Stimulated activated CD4-positive, alpha-beta T cell treated with anti-CD3 and anti-CD28 coated beads, Interleukin-15, amount 100 ng/mL, for 1 hour (primary cell): ENCODE measurements at places on chromosomes 2 and 18.

- DNase-seq = no peak
These were observed 9.2 kb downstream of the SPR start for GRCh38 chr2:72896446-72896845.

DNA sequence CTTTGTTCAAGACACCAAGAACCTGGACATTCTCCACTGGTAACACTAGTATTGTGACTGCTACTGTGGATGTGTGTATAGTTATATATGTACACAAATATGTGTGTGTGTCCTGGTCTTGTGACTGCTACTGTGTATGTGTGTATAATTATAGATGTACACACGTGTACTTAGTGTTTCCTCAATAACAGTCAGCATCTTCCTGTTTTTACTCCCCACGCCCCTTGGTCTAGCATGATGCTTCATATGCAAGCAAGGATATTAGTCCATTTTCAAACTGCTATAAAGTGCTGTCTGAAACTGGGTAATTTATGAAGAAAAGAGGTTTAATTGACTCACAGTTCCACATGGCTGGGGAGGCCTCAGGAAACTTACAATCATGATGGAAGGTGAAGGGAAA lies 802.7 kb downstream of the RNF144A start:
- DNase-seq = no peak

GRCh38 chr2:120632796-120633646 lies 102.6 kb upstream of the GLI2 start:
- DNase-seq = no peak

DNA sequence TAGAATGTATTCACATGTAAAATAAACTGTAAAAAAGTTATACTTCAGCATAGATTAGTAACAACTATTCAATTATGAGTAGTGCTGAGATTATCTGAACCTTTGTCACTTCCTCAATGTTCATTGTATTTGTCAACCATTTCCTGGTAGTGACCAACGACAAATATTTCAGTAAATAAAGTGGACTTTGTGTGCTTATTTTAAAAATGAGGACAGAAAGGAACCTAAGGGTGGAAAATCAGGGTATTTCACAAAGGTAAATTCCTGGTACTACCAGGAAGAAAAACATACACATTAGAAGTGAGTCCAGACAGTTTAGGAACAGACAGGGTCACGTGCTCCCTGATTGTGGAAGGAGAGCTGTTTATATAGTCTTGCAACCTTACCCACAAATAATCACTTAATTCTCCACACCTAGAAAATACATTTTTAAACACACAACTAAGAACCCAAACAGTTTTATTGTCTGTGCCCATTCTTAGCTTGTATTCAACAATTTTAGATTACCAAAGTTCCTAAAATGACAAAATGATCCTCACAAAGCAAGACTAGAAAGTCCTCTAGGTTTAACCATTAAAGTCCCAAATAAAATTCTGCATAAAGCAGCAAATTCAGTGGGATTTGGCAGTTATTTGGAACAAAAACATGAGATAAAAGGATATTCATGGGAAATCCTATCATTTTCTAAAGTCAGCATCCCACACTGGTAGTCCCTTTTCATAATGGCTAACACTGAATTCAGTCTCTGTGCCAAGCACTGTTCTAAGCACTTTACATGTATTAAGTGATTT lies 28.2 kb downstream of the PELI1 start:
- no peak for DNase-seq

DNA sequence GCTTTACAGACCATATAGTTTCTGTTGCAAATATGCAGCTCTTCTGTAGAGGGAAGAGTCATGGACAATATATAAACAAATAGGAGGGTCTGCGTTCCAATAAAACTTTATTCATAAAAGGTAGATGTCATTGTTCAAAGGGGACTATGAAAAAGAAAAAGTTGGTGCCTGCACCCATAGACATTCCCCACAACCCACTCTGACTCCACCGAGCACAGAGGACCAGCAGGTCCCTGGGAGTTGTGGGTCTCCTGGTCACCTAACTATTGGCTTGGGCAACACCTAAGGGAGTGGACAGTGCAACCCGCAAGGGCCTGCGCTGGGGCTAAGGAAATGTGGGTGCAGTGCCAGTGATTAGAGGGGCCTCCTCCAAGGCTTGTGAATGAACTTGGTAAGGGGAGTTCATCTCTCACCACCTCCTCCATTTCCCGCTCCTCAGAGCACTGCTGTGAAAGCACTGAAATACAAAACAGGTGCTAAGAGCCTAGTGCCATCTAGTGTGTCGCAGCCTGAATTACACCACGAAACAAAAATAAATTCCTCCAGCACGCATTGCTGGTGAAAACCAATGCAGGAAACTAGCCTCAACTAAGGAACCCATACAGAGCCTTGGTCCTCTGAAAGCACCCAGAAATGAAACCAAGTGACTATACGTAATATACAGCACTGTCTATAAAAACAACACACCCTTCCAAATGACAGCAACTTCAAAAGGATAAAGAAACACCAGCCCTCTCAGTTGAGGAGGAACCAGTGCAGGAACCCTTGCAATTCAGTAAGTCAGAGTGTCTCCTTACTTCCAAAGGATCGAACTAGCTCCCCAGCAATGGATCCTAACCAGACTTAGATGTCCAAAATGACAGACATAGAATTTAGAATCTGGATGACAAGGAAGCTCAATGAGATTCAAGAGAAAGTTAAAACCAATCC lies 166.6 kb downstream of the RNF144A start:
- DNase-seq = no peak

DNA sequence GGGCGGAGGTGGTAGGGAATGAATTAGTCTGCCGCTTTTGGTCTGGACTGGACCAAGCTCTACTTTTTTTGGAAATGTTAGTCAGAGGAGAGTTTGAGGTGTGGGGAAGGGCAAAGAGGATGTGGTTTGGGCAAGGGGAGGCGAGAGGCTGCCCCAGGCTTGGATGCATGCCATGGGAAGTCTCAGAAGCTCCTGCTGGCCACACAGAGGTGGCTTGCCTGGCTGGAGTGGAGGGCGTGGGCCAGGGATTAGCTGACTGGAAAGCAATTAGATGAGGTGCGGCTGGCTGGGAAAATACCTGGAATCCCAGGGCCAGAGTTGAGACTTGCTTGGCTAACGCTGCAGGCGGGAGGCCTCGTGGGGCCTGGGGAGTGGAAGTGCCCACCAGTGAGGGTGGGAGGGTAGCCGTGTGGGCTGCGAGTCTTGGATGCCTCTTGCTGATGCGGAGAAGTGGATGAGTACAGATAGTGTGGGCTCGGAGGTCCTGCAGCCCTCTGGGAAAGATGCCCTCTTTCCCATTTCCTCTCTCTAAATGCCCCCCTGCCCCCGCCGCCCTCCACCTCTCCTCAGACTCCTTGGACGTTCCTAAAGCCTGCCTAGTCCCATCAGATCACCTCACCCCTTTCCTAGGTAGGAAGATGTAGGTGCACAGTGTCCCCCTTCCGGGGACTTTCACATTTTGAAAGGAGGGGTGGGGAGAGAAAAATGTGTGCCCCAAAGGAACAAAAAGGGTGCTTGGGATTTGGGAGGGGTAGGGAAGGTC lies 117.6 kb downstream of the SMAD7 start:
- no peak for DNase-seq

DNA sequence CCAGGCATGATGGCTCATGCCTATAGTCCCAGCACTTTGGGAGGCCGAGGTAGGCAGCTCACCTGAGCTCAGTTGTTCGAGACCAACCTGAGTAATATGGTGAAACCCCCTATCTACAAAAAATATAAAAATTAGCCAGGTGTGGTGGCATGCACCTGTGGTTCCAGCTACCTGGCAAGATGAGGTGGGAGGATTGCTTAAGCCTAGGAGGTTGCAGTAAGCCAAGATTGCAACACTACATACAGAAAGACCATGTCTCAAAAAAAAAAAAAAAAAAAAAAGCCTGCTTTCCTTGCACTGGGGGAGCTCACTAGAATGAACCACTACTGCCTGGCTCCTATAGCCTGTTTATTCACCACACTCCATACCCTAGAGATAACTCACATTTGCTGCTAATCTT lies 7.4 kb upstream of the MAT2A start:
- no peak for DNase-seq

- DNase-seq = no peak
These were observed 16.2 kb upstream of the RHOB start for GRCh38 chr2:20430461-20431300.

- DNase-seq = no peak
These were observed 136.7 kb upstream of the SPHKAP start for GRCh38 chr2:228318218-228318617.

- DNase-seq = no peak
These were observed 59.9 kb upstream of the REG3A start for GRCh38 chr2:79219383-79219988.

DNA sequence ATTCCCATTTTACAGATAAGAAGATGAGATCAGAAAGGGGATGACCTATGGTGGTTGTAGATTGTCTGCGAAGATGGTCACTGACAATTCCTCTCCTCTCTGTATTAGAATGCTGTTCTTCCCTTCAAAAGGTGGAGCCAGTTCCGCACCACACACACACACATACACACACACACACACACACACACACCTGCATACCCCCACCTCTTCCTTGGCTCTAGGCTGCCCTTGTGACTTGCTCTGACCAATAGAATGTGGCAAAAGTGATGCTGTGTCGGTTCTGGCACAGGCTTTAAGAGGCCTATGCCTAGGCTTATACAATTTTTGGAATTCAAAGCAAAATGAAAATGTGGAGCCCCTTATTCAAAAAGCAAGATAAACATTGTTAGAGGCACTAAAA lies 88.0 kb downstream of the ZFP36L2 start:
- DNase-seq = no peak

- no peak for DNase-seq
These were observed 14.3 kb downstream of the EPB41L3 start for GRCh38 chr18:5529471-5529870.

GRCh38 chr2:160582081-160582480 lies 88.5 kb upstream of the RBMS1 start:
- DNase-seq = no peak

DNA sequence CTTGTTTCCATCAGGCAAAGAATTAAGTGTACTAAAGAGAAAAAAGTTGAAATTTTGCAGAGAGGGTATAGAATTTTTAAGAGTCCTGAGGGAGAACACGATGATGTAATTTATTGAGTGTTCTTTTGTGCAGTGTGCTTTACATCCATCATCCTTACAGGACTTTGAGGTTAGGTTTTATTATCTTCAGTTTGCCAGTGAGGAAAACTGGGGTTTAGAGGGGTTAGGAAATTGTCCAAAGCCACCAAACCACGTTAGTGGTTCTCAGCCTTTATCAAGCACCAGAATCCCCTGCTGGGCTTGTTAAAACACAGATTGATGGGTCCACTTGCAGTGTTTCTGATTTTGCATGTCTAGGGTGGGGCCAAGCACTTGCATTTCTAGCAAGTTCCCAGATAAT lies 277.5 kb downstream of the KCNS3 start:
- no peak for DNase-seq

GRCh38 chr2:220332886-220333285 lies 705.5 kb downstream of the SLC4A3 start:
- DNase-seq = no peak

- no peak for DNase-seq
These were observed 15.4 kb upstream of the GULP1 start for GRCh38 chr2:188276255-188276654.

DNA sequence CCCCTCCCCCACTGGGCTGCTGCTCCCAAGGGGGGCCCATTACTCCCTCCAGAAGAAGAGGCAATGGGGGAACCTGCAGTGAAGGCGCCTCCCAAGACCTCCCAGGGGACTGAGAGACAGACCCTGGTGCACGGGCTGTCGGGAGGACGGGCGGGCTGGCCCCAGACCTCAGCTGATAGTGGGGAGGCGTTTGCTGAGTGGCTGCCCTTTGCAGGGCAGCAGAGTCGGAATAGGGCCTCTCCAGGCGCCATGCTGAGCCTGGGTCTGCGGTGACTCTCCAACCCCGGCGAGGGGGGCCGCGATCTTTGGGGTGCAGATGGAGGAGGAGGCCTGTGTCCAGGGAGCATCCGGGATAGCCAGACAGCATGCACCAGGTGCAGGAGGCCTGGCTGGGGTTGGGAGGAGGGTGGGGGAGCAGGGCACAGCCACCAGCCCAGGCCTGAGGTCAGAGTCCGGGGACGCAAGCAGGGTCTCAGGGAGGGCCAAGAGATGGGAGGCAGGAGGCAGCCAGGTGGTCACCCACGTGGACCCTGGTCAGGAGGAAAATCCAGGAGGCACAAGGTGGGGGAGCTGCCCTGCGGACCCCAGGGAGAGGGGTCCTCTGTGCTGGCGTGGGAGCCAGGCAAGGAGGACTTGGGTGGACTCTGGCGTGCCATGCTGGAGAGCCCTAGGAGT lies 11.0 kb downstream of the CROCC2 start:
- no peak for DNase-seq

GRCh38 chr18:46916551-46917107 lies 678 bp downstream of the PIAS2 start:
- no peak for DNase-seq

DNA sequence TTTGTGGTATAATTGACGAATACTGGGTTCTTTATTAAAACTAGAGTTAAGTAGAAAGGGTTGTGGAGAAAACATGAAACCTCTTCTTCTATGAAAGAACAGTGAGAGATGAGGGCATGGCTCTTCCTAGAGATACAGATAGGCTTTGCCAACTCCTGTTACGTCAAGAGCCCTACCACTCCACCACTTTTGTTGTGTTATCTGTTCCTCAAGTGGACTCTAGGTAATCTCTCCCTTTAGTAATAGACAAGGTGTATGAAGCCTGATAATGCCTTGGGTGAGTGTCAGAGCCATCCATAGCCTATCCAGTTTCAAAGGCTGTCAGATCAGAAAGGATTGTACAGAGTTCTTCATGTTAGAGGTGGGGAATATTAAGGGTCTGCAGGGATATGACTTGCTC lies 176.4 kb downstream of the SETBP1 start:
- DNase-seq = no peak

- no peak for DNase-seq
These were observed 56.2 kb upstream of the SLC39A10 start for GRCh38 chr2:195600778-195601177.

GRCh38 chr2:179604598-179604997 lies 256.8 kb downstream of the ZNF385B start:
- DNase-seq = no peak

GRCh38 chr2:43185146-43185545 lies 41.3 kb downstream of the ZFP36L2 start:
- no peak for DNase-seq

DNA sequence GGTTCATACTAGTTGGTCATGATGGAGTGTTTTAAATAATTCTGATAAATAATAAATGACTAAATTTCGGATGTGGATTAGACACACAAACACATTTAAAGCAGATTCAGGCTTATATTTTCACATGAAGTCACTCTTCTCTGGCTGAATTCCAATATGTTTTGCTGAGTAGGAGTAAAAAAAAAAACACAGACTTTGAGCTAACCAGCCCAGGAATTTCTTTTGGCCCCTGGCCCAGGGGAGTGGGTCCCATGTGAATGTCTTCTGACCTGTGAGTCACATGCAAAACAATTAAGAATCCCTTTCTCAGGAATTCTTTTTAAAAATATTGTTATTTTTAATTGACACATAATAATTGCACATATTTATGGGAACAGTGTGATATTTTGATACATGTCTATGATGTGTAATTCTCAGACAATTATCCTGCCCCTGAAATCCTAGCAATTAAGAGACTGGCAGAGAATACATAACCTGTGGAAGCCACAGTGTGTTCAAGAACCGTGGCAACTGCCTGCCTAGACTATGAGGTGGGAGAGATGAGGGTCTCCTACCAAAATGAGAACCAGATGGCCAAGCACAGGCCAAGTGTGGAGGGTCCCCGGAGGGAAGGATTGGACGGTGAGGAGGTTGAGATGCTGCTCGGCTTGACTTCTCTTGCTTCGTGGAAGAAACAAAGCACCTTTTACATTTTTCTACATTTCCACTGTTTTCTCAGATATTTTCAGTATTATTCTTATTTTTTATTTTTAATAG lies 236.4 kb downstream of the PIEZO2 start:
- no peak for DNase-seq
